ENCODE measurements at places on chromosomes 3 and 15.

DNA sequence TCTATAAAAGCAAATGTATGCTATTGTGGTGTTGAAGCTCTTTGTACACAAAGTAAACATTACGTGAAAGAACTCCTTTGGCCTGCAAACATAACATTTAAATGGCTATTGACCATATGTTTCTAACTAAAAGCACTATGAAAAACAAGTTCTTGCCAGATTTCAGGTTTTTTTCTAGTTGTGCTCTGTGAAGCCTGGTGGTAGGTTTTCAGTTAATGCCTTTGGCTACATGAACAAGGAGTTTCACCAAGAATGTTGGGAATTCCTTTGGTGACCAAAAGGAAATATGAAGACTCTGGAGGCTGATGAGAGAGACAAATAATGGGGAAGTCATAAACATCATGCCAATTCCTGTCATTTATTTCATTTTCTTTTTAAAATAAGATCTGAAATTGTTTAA is 66.0 kb downstream of the RBMS3 start:
- DNase-seq, result no peak

GRCh38 chr3:44061961-44062360 is 179.7 kb upstream of the TOPAZ1 start:
- no peak for DNase-seq

DNA sequence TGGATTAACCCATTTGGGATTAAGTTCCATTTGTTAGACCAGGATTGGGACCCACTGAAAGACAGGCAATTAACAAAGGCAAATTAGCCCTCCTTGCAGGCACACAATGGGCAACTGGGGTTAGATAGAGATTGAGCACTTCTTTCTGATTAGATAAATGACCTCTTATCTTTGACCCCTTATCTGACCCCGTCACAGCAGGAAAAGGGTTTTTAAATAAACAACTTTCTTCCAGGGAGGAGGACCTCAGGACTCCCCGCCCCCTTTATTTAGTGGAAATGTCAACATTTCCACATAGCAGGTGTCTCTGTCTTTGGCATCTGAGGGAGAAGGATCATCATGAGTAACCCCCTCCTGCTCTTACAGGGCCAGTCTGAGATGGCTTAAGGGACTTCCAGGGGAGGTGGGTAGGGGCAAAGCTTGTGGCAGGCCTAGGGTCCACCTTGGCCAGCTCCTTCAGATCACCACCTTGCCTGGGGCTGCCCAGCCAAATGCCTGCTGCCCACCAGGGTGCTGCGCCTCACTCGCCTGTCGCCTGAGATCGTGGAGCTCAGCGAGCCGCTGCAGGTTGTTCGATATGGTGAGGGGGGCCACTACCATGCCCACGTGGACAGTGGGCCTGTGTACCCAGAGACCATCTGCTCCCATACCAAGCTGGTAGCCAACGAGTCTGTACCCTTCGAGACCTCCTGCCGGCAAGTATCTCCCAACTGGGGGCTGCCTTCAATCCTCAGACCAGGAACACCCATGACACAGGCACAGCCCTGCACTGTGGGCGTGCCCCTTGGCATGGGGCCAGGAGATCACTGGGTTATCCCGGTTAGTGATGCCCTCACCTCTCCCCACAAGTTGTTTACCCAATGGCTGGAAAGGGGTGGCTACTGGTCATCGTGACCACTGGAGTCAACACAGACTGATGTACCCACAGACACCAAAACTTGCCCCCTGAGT is 2.6 kb upstream of the WDR6 start:
- DNase-seq, result no peak

GRCh38 chr15:33354411-33354810 is 43.6 kb downstream of the RYR3 start:
- DNase-seq, result no peak

- peak; percentile 56 for DNase-seq
Observed at GRCh38 chr3:171829841-171830517, 13.2 kb upstream of the TMEM212 start.

DNA sequence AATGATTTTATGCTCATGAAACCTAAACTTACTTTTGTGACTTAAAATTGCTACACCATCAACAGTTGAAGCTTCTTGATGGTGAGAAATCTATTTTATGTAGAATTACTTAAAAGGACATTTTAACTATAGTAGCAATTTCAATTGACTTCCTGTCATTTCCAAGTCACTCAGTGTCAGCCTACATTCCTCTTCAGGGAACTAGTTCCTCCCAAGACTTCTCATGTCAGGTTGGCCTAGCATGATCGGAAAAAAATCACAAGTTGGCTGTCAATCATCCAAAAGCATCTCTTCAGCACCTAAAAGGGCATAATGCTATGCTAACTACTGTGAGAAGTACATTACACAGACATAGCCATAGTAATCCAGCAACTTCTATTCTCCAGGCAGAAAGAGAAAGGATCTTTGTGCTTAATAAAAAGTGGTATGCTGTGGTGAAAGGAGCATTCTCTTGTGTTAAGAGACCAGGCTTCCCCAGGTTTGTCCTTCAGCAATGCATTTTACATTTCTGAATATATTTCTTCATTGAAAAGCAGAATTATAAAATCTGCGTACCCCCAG is 893.7 kb downstream of the AGBL1 start:
- DNase-seq, result no peak

- DNase-seq, result no peak
Observed at GRCh38 chr3:71893702-71894479, 108.9 kb upstream of the PROK2 start.

GRCh38 chr15:46786590-46787285 is 930.6 kb upstream of the SEMA6D start:
- DNase-seq, result no peak

GRCh38 chr15:80442728-80443403 is 38.7 kb downstream of the ARNT2 start:
- no peak for DNase-seq

GRCh38 chr3:87313641-87314040 is 37.3 kb upstream of the POU1F1 start:
- DNase-seq, result no peak

GRCh38 chr3:177642042-177642803 is 444.9 kb upstream of the TBL1XR1 start:
- DNase-seq, result peak; percentile 54

DNA sequence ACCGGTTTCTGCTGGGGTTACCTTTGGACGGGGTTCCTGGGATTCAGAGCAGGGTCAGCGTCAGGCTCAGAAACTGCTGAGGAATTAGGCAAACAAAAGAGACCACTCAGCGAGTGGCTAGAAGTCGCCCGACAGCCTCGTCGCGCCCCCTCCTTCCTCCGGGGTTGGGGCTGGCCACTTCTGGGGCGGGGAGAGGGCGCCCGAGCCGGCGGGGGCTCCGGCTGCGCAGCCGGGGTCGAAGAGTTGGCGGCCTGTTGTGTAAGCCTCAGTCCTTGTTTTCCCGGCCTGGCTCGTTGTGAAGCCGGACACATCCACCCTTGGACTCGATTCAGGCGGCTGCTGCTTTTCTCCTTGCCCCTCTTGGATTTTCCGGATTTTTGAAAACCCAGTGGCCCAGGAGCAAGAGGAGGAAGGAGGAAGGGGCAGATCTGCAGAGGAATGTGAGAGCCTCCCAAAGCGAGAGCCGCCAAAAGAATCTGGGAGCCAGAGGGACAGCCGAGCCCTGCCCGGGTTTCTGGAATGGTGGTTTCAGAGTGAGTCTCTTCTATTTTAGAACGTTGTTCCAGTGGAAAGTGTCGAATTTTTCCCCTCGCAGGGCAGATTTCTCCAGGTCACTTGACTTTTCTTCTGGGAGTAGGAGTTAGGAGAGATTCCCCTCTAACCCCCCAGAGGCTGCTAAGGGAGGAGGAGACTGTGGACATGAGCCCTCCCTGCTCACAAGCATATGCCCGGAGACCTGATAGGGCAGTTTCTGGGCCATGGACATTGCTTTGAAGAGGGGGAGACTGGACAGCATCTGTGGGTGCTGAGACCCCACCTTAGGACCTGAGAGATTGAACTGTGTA is 666 bp downstream of the SNX33 start:
- no peak for DNase-seq

- no peak for DNase-seq
Observed at GRCh38 chr15:65132878-65133547, 595 bp downstream of the PDCD7 start.

DNA sequence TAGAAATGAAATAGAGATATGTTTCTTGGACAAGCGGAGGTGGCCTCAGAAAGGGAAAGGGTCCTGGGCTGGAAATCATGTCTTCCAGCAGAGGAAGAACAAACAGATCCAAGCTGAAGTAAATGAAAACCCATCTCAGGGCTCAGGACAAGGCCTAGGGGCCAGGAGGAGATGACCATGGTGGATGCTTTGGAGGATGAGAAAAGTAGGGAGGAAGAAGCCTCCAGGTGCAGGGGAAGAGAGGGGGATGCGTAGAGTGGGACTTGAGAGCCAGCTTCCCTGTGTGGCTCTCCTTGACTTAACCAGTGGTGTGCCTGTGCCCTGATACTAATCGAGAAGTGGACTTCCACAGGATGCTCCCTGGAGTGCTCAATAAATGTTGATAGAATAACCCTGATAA is 203.2 kb downstream of the FAM43A start:
- no peak for DNase-seq

DNA sequence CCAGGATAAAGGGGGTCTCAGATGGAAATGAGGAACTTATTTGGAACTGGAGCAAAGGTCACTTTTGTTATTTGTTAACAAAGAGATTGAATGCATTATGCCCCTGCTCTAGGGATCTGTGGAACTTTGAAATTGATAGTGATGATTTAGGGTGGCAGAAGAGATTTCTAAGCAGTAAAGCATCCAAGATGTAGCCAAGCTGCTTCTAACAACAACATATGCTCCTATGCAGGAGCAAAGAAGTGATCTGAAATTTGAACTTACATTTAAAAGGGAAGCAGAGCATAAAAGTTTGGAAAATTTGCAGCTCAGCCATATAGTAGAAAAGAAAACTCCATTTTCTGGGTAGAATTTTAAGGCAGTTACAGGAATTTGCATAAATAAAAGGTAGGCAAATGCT is 30.3 kb upstream of the CCDC50 start:
- no peak for DNase-seq

DNA sequence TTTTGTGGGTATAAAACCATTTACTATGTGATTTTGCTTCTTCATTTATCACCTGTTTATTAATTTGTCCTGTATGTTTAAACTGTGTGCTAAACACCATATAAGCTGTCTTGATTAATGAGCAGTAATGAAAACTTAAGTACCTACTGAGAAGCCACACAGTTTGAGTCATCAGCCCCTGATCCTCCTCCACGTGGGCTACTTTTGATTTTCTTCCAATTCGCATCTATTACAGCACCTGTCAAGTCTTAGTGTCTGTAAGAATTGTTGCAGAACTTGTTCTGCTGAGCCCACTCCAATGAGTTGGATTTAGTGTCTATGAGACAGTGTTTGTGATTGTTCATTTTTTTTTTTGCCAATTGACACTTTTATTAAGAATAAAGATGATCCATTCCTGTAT is 16.8 kb downstream of the EPHA6 start:
- no peak for DNase-seq

- DNase-seq, result no peak
Observed at GRCh38 chr15:95929232-95929846, 401.2 kb upstream of the NR2F2 start.

DNA sequence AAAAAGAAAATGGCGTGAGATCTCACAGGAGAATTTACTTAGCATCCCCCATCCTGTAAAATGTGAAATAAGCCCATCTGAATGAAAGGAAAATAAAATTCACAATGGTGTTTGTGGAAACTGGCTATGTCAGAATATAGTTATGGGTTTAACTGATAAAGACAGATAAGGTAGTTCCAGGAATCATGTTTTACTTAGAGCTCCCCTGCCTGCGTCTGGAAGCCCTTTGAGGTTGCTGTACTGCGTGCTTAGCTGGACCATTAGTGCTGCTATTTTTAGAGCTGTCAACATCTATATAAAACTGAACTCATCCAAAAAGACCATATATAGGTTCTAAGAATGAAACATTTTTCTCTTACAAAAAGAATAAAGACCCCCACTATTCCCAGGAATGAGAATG is 130.8 kb downstream of the LSAMP start:
- no peak for DNase-seq

DNA sequence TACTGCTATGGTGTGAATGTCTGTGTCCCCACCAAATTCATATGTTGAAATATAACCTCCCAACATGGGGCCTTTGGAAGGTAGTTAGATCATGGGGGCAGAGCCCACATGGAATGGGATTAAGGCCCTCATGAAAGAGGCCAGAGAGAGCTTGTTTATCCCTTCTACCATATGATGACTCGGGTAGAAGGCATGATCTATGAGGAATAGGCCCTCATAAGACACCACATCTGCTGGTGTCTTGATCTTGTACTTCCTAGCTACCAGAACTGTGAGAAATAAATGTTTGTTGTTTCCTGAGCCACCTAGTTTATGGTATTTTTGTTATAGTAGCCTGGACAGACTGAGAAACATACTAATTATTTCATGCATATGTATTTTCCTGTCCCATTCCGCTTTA is 51.9 kb downstream of the WWTR1 start:
- no peak for DNase-seq

DNA sequence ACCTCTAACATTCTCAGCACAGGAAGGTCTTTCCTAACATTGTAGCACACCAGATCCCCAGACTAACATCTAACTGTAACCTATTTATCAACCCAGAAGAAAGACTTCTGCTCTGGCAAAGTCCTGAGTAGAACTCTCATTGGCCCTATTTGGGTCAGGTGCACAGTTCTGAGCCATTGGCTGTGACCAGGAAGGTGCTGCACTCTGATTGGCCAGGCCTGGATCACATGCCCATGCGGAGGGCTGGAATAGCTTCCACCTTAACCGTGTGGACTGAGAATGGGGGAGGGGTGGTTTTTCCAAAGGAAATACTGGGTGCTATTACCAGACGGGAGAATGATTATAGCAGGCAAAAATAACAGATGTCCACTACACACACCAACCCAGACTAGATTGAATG is 11.5 kb downstream of the FEZF2 start:
- DNase-seq, result no peak

DNA sequence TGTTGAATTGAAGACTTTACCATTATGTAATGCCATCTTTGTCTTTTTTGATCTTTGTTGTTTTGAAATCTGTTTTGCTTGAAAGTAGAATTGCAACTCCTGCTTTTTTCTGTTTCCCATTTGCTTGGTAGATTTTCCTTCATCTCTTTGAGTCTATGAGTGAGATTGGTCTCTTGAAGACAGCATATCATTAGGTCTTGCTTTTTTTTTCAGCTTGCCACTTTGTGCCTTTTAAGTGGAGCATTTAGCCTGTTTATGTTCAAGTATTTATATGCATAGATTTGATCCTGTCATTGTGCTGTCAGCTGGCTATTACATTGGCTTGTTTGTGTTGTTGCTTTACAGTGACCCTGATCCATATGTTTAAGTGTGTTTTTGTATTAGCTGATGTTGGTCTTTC is 131.8 kb downstream of the ZIC1 start:
- no peak for DNase-seq

GRCh38 chr15:52715411-52715810 is 36.2 kb upstream of the ATOSA start:
- no peak for DNase-seq

Measured in NCI-H1436 (cell line).